ENCODE measurements at places on chromosomes 5 and 9.

DNA sequence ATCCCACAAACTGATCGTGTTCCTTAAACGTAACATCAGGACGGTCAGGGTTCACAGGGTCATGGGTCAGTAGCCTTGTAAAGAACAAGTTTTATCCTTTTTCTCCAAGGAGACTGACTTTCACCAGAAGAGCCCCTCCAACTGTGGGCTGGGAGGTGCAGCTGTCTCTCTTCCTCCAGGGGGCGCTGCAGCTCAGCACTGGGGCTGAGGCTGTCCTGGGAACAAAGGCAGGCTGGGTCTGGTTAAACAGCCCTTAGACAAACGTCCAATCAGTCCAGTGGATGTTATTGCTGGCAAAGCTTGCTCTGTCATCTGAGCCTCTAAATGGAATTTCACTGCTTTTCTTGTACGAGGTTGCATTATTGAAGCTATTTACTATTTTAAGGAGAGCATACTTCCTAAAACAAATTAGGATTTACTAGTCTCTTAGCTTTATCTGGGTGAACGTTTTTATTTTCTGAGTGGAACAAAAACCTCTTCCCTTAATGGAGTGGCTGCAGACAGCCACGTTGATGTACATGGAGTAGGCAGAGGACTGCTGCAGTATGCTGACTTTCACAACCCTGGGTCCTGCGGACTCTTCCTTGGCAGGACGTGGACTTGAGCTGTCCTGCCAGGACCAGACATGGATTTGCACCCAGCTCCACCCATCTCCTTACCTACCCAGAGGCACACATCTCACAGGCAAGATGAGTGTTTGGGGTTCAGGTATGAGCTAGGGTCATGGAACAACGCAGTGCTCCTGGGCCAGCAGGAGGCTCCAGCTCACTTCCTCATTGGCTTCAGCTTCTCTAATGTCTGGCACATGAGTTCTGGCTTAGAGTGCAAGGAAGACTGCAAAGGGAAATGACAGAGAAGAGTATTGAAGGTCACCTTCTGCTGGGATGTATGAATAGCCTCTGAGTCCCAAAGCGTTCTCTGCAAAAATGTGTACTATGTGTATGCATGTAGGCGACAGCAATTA, 7.8 kb downstream of the EXOSC2 start:
- peak; percentile 81 for DNase-seq

DNA sequence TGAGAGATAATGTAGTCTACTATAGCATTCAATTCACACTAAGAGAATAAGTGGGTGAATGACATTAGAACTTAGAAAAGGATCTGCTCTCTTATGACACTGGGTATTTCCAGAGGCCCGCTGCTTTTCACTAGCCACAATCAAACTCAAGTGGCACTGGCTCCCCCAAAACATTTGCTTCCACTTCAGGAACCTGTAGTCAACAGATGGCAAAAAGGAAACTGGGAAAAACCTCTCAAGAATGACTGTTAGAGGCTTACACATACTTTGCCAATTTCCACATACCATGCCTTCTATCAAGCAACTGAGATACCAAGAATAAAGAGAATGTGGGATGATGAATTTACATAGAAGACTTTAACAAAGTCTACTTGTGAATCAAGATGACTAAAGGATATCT, 11.2 kb downstream of the POC5 start:
- no peak for DNase-seq

GRCh38 chr5:73776405-73776804, 150.4 kb downstream of the ARHGEF28 start:
- DNase-seq: no peak

GRCh38 chr5:9174446-9174845, 371.4 kb downstream of the SEMA5A start:
- DNase-seq: no peak

GRCh38 chr9:79817438-79818004, 245.8 kb downstream of the TLE4 start:
- no peak for DNase-seq

DNA sequence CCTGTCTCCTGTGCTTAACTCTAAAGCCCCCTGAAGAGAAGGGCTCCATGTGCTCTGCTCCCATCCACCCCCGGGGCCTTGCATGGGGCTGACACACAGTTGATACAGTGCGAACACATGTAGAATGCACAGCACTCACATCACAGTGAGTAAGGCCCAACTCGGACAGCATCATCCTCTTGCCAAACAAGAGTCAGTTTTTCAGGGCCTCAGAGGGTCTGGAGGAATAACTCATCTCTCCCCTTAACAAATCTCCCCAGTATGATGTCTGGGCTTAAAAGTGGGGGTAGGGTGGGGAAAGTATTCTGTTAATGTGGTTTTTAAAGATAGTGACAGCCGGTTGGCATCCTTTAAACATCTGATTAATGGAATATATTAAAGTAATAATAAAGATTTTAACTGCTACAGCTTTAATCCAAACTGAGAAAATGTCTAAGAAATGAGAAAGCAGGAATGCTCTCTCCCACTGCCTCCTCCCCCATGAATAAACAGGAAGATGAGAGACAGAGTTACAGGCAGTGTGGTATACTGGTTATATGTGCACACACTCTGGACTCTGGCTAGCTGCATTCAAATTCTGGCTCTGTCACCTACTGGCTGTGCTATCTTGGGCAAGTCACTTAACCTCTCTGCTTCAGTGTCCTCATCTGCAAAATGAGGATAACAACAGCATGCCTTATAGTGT, 22.5 kb downstream of the APBA1 start:
- no peak for DNase-seq

DNA sequence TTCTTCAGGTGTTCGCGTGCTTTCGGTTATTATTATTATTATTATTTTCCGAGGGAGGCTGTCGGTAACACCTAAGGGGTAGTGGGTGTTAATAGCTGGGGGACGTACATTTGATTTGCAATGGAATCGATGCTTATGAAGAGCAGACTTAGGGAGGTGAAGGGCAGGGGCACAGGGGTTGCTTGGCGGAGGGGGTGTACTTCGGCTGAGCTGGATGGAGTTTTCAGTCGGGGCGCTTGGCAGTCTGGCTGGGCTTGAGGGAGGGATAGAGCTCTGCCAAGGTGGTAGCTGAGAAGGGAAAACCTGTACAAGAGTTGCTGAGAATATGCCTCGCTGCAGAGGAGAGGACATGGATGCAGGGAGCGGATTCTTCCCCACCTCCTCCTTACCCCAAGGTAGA, 617 bp upstream of the PTPRD start:
- DNase-seq: no peak

GRCh38 chr5:107337281-107337680, 333.5 kb downstream of the EFNA5 start:
- no peak for DNase-seq

DNA sequence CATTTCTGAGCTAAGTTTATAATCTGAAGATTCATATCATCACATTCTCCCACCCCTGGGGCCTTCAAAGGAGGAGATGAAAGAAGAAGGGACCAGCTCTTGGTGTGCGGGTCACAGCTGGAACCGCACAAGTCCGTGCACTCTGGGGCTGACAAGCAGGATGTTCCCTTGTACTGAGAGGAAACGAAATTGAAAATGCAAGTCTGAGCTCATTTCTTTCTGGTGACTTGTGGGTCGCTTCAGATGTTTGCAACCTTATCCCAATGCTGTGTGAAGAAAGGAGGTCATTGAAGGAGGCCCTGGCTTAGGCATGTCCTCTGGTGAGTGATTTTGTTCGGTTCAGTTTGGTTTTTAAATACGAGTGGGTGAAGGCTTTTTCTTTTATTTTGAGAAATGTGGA, 59.6 kb downstream of the C9orf152 start:
- no peak for DNase-seq

DNA sequence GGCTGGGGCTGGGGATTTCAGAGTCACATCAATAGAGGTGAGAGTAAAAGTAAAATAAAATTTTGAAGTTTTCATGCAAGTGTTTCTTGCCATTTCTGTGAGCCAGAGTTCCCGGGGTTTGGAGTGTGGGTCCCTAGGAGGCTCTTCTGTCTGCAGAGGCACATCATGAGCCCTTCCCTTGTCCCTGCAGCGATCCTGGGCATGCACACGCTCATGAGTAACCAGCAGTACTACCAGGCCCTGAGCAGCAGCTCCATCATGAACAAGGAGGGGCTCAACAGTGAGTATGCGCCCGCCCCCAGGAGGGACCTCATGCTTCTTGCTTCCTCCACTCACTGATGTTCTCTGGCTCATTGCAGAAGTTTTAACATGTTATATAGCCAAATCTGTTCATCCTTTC, 61.1 kb downstream of the TMOD1 start:
- no peak for DNase-seq

- DNase-seq: no peak
Measured at GRCh38 chr5:113293975-113294310, 140.8 kb downstream of the TSSK1B start.

DNA sequence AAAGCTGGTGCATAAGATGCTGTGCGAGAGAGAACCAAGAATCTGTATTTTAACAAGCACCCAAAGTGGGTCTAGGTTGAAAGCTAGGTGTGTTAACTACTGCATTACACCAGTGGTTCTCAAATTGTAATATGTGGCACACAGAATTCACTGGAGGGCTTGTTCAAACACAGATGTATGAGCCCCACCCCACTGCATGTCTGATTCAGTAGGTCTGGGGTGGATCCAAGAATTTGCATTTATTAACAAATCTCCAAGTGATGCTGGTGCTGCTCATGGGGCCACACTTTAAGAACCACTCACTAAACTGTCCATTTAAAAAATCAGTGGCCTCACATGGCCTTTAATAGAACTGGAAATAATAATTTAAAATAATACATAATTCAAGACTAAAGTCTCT, 40.4 kb downstream of the LPAR1 start:
- no peak for DNase-seq

DNA sequence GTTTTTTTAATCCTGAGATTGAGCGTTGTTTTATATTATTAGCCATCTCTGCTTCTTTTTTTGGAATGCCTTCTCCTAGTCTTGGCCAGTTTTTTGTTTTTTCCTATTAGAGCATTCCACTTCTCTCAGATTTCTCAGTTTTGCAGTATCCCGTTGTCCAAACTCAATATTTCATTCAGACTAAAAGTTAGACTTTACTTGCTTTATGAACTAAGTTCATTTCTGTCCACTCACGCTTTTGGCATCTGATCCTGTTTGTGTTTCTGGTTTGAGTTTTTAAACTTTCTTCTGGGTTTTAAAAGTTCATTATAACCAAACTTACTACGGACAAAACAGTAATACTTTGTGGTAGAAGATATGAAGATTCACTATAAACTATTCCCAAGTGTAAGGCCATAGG, 288.3 kb upstream of the MPDZ start:
- no peak for DNase-seq

DNA sequence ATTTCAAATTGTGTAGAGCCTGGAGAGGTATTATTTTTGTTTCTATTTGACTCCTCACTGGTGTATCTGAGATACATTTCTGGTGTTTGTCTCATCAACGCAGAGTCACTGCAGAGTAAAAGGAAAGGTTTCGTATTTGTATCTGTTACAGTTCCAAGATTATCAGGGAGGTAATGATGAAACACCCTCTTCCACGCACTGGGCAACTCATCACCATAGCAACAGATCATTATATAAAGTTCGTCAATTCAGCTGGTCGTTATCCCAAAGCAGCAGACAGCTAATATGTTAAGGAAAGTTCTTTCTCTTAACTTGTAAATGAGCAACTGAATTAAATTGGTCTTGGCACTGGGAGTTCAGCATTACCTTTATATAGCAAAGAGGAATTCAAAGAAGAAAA, 513.5 kb downstream of the MTRR start:
- no peak for DNase-seq

GRCh38 chr9:92492781-92493401, 10.6 kb upstream of the ASPN start:
- no peak for DNase-seq

GRCh38 chr9:88781628-88782391, 209.5 kb upstream of the S1PR3 start:
- DNase-seq: peak; percentile 80

DNA sequence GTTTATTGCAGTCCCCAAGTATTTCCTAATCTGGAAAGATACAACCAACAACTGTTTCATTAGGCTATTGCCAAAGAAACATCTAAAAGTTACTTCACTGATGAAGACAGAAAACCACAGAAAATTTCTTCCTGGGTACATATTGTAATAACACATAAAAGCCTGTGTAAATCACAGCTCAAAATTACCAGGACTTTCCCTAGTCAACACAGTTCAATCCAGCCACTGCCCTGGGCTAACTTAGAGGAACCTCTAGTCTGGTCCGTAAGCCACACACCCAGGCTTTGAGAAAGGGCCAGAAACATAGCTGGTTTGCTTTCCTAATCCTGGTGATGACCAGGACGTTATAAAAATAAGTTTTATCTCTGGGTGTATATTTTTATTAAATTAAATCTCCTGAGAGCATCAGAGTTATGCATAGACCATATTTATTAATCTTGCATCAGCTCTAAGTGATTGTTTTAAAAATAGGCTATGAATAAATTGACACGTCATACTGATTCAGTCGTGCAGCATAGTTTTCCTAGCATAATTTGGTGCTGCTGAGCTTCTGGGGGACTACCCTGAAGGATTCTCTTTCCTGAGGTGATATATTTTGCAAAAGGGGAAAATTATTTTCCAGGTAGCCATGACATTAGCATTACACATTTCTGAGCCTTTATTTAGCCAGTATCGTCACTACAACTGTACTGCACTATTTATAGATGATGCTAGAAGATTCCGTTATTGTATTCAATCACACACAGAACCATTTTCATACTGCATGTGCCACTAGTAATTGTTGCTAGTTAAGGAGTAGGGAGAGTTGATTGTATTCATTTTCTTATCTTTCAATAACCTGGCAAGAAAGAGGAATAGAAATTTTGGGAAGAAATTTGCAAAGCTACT, 12.6 kb upstream of the MUSK start:
- DNase-seq: no peak

DNA sequence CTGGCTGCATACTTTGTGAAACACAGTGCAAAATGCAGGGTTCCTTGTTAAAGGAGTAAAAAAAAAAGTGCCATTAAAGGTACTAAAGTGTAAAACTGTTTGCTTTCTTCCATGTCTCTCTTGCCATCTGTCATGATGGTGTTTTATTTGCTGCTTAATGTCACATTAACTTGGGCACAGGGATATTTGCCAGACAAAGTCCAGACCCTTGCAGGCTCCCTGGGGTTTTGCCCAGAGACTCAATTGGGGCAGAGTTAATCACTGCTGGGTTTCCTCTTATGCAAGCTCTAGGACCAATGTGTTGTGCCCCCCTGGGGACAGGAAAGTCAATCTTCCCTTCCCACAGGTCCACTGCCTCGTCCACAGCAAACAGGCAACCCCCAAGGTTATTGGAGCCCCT, 274.3 kb upstream of the SGCD start:
- no peak for DNase-seq

GRCh38 chr9:125202846-125203618, 2.7 kb downstream of the RABEPK start:
- DNase-seq: peak; percentile 13

- DNase-seq: no peak
Measured at GRCh38 chr9:101309139-101309538, 75.7 kb downstream of the BAAT start.

DNA sequence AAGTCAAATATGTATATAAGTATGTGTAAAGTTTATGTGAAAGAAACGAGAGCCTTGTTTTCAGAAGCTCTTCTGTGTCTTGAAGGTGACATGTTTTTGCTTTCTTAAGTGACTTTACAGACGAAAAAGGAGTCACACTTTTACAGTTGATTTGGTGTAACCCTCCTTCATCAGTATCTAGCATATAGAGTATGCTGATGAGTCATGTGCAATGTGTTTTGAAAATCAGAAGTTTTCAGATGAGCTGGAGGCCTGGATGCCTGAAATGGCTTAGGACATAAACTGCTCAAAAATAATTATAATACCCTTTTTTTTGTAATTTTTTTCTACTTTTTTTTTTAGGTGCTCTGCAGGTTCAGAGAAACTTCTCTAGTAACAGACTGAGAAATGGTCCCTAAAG, 209.5 kb downstream of the CD180 start:
- no peak for DNase-seq

GRCh38 chr9:119588874-119589744, 219.9 kb upstream of the BRINP1 start:
- DNase-seq: peak; percentile 6

All from mesendoderm (in vitro differentiated cells).